NCI-H1092 treated with DMSO at 0.1 percent for 48 hours (cell line): ENCODE measurements at places on chromosomes 7 and 10.

- DNase-seq: peak; percentile 34
Observed at GRCh38 chr10:69479240-69480067, 28.2 kb downstream of the TSPAN15 start.

DNA sequence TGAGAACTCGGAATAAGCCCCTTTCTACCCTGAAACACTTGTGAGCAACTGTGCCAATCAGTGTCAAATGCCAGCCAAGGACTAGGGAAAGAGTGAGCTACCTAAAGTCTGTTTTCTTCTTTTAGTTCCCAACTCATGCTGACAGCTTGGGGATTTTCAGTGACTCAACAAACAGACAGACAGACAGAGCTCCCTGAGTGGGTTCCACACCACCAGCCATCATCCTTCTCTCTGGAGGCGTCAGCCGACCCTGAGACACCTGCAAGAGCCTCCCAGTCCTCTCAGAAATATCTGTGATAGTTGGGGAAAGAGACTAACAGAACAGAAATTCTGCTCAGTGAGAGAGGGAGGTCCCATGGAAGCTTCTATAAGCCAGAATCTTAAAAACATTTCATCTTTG is 49.5 kb downstream of the GATA3 start:
- no peak for DNase-seq

GRCh38 chr7:32587411-32587948 is 92.2 kb downstream of the AVL9 start:
- DNase-seq: no peak

- DNase-seq: peak; percentile 18
Observed at GRCh38 chr7:10128748-10129147, 844.9 kb upstream of the PHF14 start.

- no peak for DNase-seq
Observed at GRCh38 chr7:140866926-140867325, 57.8 kb downstream of the BRAF start.

DNA sequence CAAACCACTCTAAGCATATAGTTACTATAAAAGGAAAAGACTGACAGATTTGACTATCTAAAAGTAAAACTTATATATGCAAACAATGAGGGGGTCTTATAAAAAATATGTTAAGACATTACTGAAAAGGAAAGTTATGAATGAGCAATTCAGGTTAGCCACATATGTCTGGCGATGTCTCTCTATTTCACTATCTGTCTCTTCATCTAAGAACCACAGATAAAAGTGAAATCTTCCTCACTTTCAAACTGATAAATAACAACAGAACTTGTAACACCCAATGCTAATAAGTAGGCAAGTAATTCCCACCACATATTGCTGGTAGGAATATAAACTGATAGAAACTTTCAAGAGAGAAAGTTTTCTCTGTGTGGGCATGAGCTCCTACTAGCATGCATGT is 138.2 kb downstream of the CHCHD3 start:
- DNase-seq: no peak

DNA sequence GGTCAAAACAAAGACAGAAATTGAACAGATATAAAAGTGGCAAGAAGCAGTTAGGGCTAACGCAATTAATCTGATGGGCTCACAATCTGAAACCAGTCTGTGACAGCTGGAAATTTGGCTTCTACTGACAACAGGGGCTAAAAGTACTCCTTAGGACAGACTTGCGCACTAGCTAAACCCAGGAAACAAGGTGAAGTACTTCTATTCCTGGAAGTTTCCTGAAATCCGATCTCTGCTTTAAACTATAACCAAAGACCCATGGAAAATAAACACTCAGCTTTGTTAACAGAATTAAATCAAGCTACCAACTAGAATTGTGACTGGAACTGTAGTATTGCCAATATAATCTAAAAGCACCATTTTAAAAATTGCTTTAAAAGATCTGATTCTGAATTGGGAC is 520.2 kb upstream of the ZWINT start:
- DNase-seq: peak; percentile 75

- no peak for DNase-seq
Observed at GRCh38 chr10:16788125-16788524, 29.1 kb downstream of the RSU1 start.

DNA sequence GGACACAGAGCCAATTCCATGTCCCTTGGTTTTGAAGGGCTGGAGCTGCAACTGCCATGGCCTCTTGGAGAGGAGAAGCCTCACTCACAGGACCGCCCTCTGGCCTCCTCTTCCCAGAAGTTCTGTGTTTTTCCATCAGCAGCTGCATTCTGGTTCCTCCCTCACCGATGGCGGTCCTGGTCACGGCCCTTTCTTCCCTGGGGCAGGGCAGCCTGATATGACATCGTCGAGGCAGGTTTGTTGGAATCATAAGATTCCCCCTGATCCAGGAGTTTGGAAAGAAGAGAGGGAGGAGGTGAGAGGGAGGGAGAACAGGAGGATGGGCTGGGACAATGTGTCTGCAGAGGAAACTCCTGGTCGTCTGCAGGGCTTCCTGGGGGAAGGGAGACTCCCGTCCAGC is 82.7 kb upstream of the PDZD8 start:
- no peak for DNase-seq

GRCh38 chr10:86888585-86889381 is 68.6 kb downstream of the MMRN2 start:
- DNase-seq: no peak

DNA sequence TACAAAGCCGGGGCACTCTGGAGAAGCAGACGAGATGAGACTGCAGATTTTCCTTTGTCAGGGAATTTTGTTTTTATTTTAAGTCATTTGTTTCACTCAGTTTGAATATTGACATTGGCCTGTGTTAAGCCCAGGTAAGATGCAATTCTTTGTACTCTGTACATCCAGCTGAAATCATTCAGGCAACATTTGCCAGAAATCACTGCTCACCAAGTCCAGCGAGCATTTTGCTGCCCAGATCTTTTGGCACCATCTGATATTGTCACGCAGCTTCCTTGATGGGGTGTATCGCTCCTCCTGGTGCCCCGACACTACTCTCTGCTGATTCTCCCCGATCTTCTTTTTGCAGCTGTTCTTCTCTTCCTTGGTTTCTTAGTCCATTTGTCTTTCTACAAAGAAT is 261.7 kb downstream of the GALNT17 start:
- DNase-seq: no peak

DNA sequence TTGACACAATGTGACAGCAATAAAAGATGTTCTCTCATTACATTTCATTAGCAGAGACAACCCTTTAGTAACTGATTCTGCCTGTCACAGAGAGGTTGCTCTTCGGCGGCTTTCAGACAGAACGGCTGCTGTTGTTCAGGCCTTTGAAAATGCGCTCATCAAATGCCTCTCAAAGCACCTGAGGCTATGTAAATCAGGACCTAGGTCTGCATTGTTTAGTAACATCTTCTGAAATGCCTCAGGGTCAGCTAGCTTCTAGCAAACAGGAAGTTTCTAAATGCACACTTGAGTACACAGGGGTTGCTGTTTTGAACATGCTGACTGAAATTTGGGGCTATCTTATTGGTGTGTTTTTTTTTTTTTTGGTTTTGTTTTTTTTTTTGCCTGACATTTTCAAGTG is 143.3 kb upstream of the DKK1 start:
- DNase-seq: no peak

- DNase-seq: no peak
Observed at GRCh38 chr7:143396182-143396581, 12.5 kb downstream of the EPHA1 start.

- no peak for DNase-seq
Observed at GRCh38 chr7:36002900-36003299, 150.2 kb upstream of the EEPD1 start.

DNA sequence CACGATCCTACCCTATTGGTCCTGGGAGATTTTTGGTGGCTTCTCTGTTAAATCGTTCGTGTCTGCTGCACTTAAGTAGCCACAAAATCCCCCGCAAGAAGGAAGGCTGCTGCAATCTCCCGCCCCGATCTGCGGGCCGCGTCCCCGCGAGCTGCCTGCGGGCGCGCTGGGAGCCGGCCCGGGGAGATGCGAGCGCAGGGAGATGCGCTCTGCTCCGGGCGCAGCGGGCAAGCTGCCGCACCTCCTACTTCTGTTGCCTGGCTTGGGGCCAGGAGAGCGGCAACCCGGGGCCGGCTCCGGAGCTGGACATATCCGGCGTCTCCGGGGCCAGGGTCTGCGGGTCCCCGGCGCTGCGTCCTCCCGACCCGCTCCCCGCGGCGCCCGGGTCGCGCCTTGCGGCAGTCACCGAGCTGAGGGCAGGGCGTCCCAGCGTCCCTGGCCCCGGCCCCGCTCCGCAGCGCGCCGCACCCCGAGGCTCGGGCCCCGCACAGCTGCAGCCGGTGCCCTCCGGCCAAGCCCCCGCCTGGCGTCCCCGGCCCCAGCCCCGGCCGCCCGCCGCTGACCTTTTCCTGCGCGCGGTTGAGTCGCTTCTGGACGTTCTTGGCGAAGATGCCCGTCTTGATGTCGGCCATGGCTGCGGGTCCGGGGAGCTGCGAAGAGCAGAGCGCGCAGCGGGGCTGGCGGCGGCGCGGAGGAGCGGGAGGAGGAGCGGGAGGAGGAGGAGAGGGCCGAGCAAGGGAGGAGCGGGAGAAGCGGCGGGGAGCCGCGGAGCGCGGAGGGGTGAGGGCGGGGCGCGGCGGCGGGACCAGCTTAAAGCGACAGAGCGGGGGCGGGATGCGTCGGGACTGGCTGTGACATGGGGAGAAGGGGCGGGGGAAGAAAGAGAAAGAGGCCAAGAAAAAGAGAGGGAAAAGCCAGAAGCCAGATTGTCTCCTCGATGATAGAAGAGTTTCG is at the start of gene AMPH:
Gene AMPH (minus strand): TSS at position 654 of the 954 bp plus-strand sequence. CDS start 22 bp downstream, at position 632.
- DNase-seq: peak; percentile 78

DNA sequence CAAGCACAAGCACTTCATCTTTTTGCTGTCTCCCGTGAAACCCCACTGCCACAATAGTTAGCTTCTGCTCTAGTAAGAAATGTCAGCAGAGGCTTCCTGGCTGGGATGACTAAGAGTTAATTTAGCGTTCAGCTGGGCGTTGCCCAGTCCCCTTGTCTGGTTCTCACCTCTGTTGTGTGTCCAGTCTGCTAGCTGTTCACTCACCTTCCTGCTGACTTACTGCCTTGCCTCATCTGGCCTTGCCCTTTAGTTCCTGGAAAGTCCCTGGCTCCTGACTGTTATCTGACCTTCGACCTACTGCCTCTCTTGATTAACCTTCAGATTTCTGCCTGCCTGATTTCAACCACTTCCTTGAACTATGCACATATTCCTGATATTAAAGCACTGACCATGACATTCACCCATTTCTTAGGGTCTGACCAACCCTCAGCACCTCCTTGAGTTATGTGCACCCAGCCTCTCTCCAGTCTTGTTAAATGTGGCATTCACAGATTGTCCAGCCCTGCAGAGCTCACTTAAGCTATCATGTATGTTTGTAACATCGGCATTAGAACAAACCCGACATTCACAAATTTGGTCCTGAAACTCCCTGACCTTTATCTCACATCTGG is 30.3 kb downstream of the C7orf33 start:
- no peak for DNase-seq

- no peak for DNase-seq
Observed at GRCh38 chr7:98418271-98418635, 17.4 kb upstream of the BAIAP2L1 start.

DNA sequence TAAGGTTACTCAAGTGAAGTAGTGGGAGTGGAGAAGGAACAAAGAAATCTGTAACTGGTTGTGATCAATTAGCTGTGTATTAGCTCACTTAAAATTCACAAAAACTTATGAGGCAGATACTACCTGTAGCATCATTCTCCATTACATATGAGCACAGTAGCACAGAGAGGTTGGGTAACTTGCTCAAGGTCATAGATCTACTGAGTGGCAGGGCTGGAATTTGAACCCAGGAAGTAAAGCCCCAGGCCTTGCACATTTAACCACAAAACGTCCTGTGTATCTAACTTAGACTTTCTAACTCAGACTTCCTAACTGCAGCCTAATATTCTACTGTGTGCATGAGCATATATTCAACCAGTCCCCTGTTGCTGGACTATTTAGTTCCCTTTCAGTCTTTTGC is 5.6 kb upstream of the SLF2 start:
- no peak for DNase-seq

DNA sequence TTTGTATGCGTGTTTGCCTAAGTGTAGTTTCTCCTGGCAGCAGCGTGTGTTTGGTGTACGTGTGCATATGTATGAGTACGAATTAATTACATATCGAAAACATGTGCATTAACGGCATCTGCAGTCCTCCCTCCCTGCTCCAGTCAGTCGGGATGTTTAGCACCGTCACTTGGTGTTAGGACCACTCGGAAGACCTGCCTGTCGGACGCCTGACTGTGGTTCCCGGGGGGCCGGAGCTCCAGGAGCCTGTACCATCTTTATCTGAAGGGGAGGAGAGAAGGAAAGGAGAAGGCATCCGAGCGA is 1.1 kb upstream of the CNTNAP2 start:
- DNase-seq: no peak

DNA sequence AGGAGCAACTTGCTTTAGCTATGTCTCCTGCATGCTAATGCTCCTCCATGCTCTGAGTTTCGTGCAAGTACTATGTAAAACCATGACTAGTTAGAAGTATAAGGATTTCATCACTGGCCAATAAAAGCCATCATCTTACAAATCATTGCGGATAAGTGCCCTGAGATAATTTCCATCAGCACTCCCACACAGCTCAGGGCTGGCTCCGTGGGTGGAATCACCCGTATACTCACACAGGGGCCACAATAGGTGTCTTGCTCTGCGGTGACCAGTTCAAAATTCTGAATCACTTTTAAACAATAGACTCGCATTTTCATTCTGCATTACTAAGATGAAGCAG is 227.4 kb downstream of the PARD3 start:
- no peak for DNase-seq

DNA sequence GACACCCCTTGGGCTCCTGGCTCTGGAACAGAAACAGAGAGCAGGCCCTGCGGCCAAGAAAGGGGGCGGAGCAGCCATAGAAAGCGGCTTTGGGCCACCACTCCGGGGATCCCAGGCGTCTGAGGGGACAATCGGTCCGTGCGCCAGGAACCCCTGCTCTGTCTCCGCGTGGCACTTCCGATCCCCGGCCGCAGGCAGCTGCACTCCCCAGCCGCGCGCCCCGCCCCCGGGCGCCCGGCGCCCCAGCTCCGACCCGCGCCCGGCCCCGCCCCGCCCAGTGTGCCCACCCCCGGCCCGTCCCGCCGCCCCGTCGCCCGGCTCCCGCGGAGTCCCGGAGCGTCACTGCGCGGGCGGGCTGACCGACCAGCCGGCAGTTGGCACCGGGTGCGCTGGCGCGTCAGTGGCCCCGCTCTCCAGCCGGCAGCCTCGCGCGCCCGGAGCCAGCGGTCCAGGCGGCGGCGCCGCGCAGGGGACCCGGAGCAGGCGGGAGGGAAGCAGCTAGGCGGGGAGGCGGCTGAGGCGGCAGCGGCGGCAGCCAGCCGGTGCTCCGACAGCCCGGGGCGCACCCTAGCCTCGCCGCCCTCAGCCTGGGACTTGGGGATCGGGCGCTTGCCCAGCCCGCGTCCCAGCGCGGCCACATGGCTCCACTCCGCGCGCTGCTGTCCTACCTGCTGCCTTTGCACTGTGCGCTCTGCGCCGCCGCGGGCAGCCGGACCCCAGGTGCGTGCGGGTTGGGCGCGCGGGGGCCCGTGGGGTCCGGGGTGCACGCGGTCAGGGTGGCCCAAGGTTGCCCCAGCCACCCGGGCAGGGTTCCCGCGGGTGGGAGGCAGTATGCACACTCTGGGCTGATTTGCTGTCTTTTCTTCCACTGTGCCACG is at the start of gene ADAMTS14:
Gene ADAMTS14 (plus strand): TSS at position 342 of the 878 bp plus-strand sequence. CDS start 297 bp downstream, at position 639.
- DNase-seq: peak; percentile 16
